Stimulated activated CD8-positive, alpha-beta memory T cell treated with anti-CD3 and anti-CD28 coated beads, Interleukin-12 subunit alpha, Interleukin-12 subunit beta, amount 100 ng/mL, for 4 hours (primary cell): ENCODE measurements at places on chromosomes 7 and 10.

DNA sequence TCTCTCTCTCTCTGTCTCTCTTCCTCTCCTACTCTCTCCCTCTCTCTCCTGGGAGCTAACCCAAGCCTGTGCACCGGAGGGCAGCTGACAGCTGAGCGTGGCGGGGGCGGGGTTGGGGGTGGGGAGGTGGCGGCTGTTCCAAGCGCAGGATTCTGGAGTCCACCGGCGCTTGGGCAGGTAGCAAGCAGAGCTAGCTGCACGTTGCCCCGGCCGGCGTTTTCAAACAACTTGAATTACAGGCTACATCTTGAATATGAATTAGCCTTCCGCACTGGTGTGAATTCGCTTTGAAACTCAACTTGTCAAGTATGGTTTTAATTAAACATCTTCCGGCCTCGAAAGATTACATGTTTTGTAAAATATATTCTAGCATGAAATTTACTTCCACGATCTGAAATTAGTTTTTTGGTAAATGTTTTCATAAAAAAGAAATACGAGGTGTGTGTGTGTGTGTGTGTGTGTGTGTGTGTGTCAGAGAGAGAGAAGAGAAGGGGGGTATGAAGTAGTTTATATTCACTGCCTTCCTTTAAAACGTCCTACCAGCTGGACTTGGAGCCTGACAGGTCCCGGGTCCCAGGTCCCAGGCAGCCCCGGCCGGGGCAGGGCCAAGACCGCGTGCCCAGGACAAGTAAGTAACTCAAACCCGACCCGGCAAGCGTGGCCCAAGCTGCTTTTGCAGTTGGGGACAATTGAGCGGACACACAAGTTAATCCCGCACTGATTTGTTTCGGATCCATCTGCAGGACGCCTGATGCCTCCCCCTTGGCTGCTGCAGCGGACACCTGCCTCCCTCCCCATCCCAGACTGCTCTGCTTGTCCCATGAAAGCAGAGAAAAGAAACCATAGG lies 9.0 kb upstream of the DLX6 start:
- DNase-seq, result no peak

- no peak for DNase-seq
Observed at GRCh38 chr7:30177965-30178364, 43.2 kb downstream of the MTURN start.

DNA sequence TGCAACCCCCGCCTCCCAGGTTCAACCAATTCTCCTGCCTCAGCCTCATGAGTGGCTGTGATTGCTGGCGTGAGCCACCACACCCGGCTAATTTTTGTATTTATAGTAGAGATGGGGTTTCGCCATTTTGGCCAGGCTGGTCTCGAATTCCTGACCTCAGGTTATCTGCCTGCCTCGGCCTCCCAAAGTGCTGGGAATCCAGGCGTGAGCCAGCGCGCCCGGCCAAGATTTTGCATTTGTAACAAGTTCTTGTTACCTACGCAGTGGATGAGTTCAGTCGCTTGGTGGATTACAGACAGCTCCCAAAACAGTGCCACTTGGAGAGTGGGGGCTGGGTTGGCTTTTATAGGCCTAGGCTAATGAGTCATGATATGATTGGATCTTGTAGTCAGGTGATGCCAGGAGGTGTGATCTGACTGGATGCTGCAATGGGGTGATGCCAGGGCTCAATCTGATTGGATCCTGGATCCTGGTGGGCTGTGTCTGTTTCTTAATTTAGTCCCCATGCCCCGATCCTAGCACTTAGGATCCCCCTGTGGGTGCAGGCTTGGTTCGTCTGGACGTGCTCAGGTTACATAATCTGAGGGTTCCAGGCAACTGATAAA lies 20.3 kb downstream of the SBDS start:
- DNase-seq, result no peak

- DNase-seq, result no peak
Observed at GRCh38 chr7:44133295-44133694, 7.8 kb downstream of the MYL7 start.

DNA sequence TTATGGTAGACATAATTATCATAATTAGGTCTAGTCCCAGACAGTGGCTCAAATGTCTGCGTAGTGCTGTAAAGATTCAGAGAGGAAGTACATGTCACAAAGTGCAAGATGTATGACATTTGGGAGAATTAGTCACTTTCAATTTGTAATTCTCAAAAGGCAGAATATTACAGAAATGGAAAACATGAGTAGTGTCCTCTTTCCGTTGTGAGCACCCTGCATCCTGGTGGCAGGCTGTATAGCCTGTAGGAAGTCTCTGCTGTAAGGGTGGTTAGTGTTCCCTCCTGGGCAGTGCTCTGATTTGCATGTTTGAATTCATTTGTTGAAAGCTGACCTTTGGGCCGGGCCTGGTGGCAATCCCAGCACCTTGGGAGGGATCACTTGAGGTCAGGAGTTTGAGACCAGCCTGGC lies 17.0 kb downstream of the CDK14 start:
- DNase-seq, result no peak

DNA sequence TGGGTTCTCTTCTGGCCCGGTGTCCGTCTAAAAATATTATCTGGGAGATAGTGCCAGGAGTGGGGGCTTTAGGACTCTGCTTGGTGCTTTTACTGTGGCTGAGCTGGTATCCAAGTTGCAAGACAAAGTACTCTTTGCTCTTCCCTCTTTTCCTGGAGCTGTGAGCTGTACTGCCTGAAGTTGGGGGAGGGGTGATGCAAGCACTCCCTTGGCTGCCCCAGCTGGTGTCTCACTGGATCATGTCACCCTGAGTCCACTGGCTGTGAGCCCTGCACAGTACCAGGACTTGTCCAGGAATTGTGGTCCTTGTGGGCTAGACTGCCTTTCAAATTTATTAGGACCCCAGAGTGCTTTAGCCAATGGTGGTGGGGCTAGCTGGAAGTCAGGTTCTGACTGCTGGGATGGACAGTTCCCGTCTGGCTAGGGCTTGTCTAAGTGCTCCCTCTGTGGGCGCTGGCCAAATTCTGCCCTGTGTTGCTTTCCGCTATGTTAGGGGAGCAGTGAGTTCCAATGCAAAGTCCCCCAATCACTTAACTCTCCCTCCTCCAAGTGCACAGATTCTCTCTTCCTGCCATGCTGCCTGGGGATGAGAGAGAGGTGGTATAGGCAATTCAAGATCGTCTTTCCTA lies 13.1 kb downstream of the CC2D2B start:
- DNase-seq, result no peak

GRCh38 chr10:97096261-97097083 lies 89.3 kb downstream of the SLIT1 start:
- peak; percentile 27 for DNase-seq

DNA sequence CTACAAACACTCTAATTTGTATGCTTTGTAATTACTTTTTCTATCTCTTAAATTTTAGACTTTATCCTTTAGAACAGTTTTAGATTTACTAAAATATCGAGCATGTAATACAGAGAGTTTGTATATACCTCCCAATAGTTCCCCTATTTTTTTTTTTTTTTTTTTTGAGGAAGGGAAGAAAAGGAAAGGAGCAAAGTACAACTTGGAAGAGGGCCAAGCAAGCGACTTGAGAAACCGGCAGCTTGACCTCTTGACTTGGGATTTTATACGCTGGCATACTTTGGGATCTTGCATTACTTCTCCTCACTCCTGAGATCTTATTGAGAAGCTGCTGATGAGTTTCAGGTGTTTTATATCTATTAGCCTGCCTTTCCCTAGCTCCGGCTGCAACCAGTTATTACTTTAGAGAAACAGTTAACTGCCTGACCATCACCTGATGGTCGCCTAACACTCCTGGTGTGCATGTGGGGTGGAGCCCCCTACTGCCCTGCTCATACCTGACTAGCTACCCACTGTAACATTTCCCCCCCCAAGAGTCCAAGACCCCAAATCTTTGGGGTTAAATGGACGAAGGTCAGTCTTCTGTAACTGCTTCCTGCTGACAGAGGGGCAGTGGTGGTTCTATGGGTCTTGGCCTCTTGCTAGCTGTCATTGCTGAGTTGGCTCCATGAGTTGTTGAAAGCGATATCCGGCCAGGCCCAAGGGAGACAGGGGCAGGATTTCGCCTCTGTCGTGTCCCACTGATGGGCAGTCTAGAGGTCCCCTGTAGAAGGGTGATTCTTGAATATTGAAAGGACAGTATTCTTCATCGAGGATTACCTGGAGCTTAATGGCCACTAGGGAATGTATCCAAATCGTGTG lies 28.5 kb downstream of the MKLN1 start:
- DNase-seq, result no peak

DNA sequence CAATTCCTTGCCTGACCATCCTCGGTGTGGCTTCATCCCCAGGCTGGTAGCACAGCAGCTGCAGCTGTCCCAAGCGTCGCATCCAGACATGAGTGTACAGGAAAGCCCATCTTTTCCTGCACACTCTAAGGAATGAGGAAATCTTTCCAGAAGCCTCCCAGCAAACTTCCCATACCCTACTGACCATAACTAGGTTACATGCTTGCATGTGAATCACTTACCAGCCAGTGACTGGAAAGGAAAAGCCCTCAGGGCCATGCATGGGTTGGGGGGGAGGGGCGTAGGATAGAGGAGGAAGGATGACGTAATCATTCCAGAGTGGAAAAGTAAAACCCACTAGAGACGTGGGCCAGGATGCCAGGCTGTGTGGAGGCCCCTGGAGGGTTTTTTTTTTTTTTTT lies 18.9 kb upstream of the ZNF212 start:
- no peak for DNase-seq

- DNase-seq, result no peak
Observed at GRCh38 chr10:36819781-36820180, 305.6 kb upstream of the ANKRD30A start.

GRCh38 chr7:142809671-142810070 lies 38.9 kb downstream of the PRSS2 start:
- no peak for DNase-seq

GRCh38 chr10:72597897-72598296 lies 28.0 kb downstream of the MICU1 start:
- DNase-seq, result no peak

DNA sequence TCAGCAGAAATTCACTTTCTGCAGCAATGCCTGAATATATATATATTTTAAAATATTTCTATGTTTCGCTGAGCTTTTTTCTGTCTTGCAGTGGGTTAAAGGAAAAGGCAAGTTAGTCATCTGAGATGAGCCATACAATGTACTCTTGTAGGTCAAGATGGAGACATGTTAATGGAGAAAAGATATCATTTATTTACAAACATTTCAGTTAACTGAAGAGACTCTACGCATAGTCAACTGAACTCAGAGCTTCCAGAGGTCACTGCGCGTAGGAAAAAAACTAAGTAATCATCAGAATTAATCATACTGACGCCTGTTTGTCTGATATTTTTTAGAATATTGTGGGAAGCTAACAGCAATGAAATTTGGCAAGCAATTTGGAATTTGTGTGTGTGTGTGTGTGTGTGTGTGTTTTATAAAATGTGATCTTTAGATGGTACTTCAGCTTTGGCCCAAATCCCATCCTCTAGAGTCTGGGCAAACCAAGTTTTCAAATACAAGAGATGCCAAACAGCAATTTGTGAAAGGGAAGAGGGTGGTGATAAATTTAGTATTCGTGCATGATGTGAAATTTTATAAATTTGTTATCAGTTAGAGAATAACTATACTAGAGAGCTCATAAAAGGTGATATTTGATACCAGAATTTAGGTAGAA lies 193.9 kb upstream of the AGR3 start:
- no peak for DNase-seq

DNA sequence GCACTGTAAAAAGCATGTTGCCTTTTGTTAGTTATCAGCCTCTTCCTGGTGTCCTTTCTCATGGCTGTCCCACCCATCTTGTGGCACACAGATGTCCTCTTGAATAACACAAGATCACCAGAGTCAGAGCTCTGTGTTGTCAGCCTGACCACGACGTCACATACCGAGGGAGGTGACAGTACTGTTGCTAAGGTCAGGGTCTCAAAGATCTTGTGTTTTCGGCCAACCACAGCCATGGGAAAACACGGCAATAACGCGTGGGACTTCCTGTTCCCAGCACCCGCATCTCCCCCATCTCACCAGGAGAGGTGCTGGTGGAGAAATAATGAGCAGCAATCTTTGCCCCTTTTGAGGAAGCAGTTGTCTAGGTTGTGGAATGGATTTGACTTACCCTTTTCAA lies 40.4 kb downstream of the NPVF start:
- DNase-seq, result no peak

DNA sequence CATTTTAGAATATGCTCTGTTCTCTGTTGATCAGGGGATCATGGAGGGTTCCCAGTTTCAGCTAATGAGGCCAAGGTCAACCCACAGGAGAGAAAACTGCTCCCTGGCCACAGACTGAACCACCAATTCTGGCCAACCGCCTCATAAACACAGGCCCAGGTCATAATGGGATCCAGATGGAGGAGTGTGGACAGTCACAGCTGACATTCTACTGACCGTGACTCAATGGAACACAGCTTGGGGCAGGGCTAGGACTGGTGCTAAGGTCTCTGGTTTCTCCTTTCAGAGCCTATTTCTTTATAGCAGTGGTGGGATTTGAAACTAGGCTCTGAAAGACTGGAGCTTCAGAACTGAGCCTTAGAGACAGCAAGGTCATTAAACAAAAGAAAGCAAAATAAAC lies 68.3 kb downstream of the HIPK2 start:
- DNase-seq, result no peak

- no peak for DNase-seq
Observed at GRCh38 chr7:30146127-30146612, 11.4 kb downstream of the MTURN start.

DNA sequence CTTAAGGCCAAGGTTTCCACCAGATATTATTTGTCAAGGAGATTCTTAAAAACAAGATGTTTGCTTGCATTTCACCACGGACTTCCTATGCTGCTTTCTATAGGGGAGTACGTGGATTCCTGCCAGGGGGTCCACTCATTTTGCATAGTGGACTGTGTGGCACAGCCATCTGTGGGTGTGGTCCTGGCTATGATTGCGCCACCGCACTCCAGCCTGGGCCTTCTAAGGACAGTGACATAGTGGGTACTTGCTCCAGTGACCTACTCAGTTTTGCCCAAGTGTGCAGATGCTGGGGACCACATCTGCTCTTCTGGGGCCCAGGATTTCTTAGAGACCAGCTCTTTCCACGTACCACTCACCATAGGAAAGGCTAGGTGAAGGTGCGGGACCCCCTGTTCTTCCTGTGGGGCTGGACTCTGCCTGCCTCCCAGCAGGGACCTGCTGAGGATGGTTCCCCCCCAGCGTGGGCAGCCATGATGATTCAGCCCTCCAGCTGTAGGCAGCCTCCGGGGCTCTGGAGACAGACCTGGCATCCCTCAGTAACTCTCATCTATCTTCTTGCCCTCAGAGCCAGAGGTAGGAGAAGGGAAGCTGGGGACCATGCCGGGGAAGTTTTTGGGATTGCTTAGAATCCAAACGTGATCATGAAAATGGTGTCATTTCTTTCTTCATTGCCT lies 42.9 kb downstream of the HK1 start:
- DNase-seq, result no peak

DNA sequence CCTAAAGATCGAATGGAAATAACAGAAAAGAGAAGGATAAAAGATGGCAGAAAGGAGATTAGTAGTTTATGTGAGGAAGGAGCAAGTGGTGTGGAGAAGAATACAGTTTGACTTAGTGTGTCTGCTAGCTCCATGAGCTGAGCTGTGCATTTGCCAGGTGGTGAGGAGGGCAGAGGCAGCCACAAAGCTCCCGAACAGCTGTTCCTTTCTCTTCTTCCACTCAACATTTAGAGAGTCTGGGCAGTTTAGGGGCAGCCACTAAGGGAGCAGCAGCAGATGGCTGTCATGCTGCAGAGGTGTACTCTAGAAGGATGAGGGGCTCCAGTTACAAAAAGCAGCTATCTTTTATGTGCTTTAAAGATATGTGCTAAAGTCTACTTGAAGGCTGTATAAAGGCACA lies 674.4 kb downstream of the GRM8 start:
- no peak for DNase-seq

GRCh38 chr10:69223028-69223342 lies 2.9 kb downstream of the HKDC1 start:
- DNase-seq, result no peak

GRCh38 chr10:75390178-75390577 lies 11.4 kb downstream of the ZNF503 start:
- DNase-seq, result no peak

- DNase-seq, result peak; percentile 61
Observed at GRCh38 chr10:14583252-14583651, 191.4 kb downstream of the FAM107B start.
